ENCODE measurements at places on chromosomes 13 and 19.

- peak; percentile 81 for DNase-seq
These were observed 42.0 kb upstream of the NFIC start for GRCh38 chr19:3324405-3324856.

- DNase-seq = no peak
These were observed 32.3 kb downstream of the ATP7B start for GRCh38 chr13:51978796-51979556.

- DNase-seq = peak; percentile 58
These were observed 8.9 kb downstream of the IGFL3 start for GRCh38 chr19:46115396-46116106.

DNA sequence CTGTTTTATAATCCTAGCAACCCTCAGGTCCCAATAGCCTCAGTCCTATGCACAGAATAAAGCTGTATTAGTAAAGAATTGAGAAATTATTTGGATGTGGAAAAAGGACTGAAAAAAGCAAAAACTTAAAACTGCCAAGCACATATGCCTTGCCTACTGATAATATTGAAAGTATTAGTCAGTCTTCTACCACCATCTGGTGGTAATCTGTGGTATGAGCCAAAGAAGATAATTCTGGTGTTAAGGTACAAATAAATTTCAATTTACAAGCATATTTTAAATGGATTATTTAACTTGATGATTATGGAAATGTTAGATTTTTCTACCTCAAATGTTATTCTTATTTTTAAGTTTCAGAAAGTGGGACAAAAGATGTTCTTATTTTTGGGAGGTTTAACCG lies 460.3 kb upstream of the KLHL1 start:
- no peak for DNase-seq

DNA sequence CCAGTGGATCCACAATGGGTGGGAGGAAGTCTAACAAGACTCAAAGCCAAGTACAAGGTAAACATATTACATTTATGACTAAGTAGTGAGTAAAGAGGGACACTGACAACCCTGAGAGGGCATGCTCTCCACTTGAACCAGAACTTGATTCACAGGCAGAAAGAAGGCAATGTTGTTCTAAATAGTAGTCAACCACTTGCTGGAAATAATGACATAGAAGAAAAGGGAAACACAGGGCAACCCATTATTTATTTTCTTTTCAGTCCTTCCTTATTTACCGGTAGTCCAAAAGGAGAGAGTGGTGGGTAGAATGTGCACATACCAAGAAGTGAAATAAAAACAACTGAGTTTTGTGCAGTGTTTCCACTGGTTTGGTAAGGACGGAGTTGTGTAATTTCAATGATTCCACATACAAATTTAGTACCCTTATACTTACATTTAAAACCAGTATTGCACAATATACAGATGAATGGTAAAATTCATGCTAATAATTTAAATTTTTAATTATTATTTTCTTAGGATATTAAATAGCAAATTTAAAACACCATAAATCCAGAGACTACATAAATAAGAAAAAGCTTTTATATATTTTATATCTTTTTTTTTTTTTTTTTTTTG lies 65.9 kb downstream of the ENOX1 start:
- DNase-seq = no peak

DNA sequence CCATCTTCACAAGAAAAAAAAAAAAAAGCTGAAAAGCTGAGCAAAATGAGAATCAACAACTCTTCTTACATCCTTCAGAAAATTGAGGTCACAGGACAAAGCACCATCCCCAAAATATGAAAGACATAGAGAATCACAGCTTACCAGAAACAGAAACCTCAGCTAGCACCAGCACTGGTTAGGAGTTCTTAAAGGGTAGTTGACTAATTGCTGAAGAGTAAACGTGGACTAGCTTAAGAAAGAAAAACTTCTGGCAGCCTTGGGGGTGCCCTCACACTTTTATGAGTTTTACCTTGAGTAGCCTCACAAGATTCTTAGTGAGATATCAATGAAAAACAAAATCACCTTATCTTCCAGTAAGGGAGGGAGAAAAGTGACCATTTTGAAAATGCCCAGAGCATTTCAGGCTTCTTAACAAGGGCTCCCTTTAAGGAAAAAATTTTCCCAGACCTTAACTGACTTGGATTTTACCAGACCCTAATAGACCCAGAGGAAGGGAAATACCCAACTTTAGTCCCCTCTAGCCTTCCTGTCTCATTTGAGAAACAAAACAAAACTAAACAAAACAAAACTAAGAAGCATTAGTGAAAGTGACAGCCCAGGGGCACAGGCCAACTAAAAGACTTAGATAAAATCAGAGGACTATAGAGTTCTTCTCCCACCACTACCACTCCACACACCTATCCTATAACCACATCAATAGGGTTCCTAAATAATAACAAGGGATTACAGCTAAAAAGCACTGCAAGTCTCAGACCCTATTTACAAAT lies 888.6 kb downstream of the DIAPH3 start:
- no peak for DNase-seq
